ENCODE measurements at places on chromosomes 1 and 21.

GRCh38 chr1:16921391-16922185 is at the start of gene CROCC:
TSS of gene CROCC (plus strand) at chr1:16921931. CDS start at chr1:16922019, 88 bp downstream.
- no peak for DNase-seq

DNA sequence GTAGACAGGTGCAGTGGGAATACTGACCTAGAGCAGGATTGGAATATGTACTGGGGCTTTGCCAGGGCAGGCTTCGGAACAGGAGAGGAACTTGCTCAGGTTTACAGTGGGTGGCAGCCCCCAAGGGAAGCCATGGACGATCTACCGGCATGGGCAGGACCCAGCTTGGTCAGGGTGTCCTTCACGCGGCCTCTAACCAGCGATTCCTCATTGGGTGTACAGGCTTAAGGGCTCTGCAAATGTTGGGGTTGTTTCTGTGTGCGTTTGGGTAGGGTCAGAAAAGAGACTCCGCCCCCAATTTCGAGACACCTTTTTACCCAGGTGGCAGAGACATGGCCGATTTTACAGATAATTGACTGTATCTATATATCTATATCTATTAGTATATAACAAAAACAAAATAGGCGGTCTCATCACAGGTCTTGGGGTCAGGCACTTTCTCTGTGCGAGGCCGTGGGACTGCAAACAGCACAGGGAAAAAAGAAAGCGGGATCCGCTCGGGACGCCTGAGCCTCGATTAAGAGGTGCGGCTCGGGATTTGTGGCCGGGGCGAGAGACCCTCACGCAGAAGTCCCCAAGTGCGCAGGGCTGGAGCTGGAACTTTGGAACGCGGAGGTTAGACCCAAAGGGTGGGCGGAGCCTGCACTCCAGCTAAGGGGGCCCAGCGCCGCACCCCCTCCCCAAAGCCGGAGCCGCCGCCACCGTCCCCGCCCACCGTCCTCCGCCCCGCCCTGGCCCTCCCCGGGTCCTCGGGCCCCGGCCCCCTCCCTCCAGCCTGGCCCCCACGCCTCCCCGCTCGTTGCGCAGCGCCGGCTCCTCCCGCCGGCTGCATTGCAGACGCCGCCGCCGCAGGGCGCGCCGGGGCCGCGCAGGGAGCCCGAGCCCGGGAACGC is 67.5 kb upstream of the VAMP3 start:
- DNase-seq, result peak; percentile 6

DNA sequence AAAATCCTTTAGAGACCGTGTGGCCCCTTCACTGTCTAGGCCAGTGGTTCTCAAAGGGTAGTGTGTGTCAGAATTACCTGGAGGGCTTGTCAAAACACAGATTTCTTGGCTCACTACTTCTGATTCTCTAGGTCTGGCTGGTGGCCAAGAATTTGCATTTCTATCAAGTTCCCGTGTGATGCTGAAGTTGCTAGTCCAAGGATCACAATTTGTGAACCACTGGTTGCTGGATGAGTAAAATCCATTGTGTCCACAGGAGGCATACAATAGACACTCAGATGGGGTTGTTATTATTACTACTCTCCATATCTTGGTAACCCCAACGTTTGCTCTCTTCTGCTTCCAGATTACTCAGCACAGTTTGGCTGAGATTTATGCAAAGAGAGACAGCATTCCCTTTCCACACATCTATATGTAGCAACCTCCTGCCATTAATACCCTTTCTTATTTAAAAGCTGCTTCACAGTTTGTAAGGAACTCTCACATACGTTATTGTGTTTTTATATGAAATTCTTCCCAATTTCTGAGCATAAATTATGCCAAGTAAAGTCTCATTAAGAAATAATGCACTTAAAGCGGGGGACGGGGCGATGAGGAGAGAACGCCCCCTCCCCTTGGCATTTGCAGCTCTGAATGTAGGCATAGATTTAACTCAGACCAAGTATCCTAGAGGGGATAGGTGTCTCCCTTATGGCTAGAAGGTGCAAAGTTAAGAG is 720 bp upstream of the TMCC2 start:
- no peak for DNase-seq

DNA sequence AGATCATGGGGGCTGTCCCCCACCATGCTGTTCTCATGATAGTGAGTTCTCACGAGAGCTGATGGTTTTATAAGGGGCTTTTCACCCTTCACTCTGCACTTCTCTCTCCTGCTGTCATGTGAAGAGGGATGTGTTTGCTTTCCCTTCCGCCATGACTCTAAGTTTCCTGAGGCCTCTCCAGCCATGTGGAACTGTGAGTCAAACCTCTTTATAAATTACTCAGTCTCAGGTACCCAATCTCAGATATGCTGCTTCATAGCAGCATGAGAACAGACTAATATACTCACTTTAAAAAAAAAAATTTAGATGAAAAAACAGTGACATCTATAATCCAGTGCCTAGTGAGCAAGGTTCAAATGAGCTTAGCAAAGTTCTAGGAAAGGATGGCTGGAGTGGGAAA is 135.1 kb upstream of the RAB4A start:
- DNase-seq, result no peak

- no peak for DNase-seq
These were observed 2.2 kb downstream of the SPATA46 start for GRCh38 chr1:162374406-162374805.
